ENCODE measurements at places on chromosomes 12 and 14. TPM values are rescaled to one million over a fixed set of nuclear protein-coding genes. Genes with fewer than 3 reads are reported as not detected.

DNA sequence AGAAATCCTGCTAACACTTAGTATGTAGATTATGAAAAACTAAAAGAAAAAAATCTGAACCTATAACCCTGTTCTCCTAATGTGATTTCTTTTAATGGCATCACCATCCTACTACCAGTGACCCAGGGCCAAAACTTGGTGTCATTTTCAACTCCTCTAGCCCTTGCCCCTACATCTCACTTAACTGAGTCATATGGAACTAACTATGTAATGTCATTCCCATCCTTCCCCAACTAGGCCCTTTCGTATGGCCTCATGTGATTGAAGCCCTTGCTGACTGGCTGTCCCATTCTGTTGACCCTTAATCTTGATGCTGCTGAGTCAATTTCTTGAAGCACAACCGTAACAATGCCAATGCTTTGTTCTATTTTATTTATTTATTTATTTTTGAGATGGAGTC is 7.6 kb downstream of the DMAC2L start:
- no peak for DNase-seq

GRCh38 chr14:85342858-85343607 is 186.9 kb upstream of the FLRT2 start:
- no peak for DNase-seq

- no peak for DNase-seq
These were observed 26.3 kb downstream of the RIN3 start for GRCh38 chr14:92539875-92540274.

GRCh38 chr14:23561259-23561658 is 5.2 kb downstream of the THTPA start:
- no peak for DNase-seq

DNA sequence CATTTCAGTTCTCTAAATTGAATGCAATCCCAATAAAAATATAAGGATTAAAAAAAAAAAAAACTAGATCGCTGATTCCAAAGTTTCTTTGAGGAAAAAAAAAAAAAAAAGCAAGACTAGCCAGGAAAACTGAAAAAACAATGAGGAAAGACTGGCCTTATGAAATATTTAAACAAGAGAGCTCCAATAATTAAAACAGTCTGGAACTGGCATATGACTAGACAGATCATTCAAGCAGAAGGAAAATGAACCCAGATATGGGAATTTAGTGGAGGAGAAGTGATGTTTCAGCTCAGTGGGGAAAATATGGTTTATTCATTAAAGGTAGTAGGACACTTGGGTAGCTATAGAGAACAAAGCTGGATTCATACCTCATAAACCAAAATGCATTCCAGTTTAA is 42.0 kb upstream of the TBC1D15 start:
- peak; percentile 9 for DNase-seq

GRCh38 chr14:54890788-54891187 is 11.8 kb downstream of the GCH1 start:
- no peak for DNase-seq

GRCh38 chr14:75859746-75860145 is 122.0 kb downstream of the TGFB3 start:
- no peak for DNase-seq

DNA sequence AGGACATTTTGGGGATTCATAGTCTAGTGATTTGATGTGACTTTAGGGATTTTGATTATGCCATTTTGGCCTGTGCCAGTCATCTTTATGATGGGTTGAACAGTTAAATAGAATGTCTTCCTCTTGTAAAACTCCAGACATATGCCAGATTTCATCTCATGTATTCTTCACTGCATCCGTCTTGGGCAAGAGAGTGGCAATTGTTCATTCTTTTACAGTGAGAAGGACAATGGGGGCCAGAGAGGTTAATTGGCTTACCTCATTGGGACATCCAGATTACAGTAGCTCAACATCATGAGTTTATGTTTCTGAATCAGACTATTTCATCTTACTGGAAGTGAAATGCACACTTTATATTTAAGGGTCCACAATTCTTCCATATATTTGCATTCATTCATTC is 108.2 kb upstream of the SLC38A2 start:
- DNase-seq = no peak

DNA sequence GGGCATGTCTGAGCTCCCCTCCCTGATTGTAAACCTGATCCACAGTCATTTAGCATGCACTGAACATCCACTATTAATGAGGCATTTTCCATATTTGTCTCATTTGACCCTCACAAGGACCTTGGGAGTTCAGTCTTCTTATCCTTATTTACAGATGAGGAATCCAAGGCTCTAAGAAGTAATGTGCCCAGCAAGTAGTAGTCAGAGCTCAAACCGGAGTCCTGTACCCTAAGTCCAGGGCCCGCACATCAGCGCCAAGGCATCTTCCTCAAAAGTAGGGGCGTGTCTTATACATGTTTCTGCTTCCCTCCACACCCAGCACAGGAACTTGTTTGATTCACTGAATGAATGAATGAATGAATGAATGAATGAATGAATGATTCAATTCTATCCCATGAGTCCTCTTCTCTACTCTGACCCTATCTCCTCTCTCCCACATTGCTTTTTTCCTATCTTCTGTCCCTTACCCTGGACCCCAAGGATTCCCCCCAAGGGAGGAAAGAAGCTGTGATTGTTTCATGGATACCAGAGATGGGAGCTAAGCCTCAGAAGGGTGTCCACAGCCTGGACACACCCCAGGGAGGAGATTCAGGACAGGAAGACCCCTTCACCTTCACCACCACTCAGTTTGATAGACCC is 21.8 kb upstream of the KRT8 start:
- no peak for DNase-seq

DNA sequence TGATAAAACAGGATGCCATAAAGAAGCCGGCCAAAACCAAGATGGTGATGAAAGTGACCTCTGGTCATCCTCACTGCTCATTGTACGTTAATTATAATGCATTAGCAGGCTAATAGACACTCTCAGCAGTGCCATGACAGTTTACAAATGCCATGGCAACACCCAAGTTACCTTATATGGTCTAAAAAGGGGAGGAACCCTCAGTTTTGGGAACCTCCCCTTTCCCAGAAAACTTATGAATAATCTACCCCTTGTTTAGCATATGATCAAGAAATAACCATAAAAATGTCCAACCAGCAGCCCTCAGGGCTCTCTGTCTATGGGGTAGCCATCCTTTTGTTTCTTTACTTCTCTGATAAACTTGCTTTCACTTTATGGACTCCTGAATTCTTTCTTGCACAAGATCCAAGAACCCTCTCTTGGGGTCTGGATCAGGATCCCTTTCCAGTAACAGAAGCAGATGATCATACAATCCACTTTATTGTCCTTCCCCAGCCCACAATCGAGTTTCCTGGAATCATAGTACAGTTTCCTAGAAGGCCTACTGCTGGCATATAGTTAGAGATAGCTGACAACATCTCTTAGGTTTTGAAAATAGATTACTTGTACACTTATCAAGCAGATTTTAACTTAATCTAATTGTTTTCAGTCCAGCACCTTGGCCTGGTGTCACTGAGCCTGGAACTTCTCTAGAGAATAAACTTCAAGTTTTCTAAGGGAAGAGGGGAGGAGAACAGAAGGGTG is 266.7 kb upstream of the HMGA2 start:
- peak; percentile 49 for DNase-seq

GRCh38 chr12:47903151-47903611 is 1.6 kb downstream of the VDR start:
- DNase-seq = no peak

DNA sequence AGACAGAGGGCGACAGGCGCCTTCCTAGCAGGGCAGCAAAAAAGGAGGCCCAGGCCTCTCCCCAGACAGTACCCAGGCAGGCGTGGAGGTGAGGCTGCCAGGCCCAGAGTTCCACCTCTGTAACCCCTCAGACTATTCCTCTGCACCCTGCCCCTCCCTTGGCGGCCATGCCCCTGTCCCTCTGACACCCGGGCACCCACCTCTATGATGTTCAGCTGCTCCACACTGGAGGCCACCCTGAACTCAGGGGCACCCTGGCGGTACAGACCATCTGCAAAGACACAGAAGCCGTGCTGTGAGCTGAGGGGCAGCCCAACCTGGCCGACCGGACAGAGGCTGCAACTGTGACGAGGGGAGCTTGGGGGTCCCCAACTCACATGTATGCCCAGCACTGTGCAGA is 20.1 kb downstream of the ARL6IP4 start:
- no peak for DNase-seq

- no peak for DNase-seq
These were observed 279.6 kb downstream of the NUAK1 start for GRCh38 chr12:105858981-105859710.

GRCh38 chr14:50961605-50962221 is 17.4 kb upstream of the PYGL start:
- peak; percentile 67 for DNase-seq

DNA sequence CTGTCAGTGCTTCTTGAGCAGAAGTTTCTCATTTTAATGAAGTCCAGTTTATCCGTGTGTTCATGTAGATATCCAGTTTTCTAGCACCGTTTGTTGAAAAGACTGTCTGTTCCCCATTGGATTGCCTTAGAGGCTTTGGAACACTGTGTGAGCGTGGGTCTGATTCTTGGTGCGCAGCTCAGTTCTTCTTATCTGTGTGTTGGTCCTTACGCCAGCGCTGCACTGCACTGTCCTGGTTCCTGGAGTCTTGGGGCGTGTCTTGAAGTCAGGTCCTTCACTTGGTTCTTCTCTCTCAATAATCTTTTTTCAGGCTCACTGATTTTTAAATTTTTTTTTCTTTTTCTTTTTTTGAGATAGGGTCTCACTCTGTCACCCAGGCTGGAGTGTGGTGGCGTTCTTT is 25.5 kb downstream of the EP400 start:
- DNase-seq = no peak

- no peak for DNase-seq
These were observed 95.7 kb downstream of the ESR2 start for GRCh38 chr14:64198486-64198885.

DNA sequence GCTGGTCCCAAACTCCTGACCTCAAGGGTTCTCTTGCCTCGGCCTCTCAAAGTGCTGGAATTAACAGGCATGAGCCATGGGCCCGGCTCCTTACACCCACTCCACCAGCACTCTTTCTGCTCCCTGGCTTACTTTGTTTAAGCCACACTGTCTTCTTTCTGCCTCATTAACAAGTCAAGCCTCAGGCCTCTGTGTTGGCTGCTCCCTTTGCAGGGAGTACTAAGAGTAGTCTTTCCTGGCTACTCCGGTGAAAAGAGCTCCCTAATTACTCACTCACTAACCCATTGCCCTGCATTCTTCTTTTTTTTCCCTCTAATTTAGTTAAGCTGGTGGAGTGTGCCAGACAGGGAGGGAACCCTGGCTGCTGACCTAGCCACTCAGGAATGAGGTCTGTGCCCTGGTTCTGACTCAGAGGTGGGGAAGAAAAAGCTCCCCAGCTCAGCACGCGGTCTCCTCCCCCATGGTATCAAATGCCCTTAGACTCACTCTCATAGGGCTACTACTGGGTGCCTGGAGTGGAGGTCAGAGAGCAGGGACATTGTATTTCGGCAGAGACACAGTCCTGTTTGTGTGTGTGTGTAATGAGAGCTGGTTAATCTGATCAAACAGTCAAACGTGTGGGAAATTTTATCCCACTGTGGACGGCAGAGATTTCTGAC is 19.8 kb downstream of the GALNT6 start:
- no peak for DNase-seq

DNA sequence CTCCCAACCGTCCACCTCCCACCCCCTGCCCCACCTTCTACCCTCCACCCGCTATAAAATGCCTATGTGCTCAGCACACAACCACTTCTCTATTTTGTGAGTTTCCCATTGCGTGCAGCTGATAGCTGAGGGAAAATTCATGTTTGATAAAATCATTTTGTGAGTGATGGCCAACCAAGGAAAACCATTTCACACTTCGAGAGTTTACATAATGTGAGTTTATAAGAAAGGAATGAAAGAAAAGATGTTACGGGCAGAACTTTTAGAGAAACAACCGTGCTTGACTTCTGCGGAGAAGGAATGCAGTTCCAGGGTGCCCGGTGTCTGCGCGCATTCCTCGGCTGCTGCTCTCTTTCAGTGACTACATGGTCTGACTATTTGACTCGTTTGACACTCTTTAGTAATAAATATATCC is 140.9 kb downstream of the EFCAB11 start:
- DNase-seq = no peak

- DNase-seq = no peak
These were observed 577 bp downstream of the ATG101 start for GRCh38 chr12:52070185-52070925.

- DNase-seq = no peak
These were observed 509 bp downstream of the PLEKHG6 start for GRCh38 chr12:6310771-6311610.

- DNase-seq = no peak
These were observed 29.7 kb upstream of the RAB21 start for GRCh38 chr12:71725011-71725410.

GRCh38 chr12:19893514-19893913 is 454.2 kb downstream of the AEBP2 start:
- DNase-seq = no peak

GRCh38 chr12:113700943-113701342 is 229.3 kb upstream of the LHX5 start:
- no peak for DNase-seq

- no peak for DNase-seq
These were observed 1.8 kb upstream of the FIGNL2 start for GRCh38 chr12:51850081-51850964.

DNA sequence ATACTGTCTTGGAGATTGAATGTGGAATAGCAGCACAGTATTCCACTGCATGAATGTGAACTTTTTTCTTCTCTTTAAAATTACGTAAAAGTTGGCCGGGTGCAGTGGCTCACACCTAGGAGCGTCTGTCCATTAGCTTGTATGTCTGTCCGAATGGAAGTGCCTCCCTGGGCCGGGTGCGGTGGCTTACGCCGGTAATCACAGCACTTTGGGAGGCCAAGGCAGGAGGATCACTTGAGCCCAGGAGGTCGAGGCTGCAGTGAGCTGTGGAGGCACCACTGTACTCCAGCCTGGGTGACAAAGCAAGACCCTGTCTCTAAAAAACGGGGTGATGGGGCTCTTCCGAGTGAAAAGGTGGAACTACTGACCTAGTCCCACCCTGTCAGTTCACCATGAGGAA is 22.6 kb upstream of the VSX2 start:
- DNase-seq = no peak

DNA sequence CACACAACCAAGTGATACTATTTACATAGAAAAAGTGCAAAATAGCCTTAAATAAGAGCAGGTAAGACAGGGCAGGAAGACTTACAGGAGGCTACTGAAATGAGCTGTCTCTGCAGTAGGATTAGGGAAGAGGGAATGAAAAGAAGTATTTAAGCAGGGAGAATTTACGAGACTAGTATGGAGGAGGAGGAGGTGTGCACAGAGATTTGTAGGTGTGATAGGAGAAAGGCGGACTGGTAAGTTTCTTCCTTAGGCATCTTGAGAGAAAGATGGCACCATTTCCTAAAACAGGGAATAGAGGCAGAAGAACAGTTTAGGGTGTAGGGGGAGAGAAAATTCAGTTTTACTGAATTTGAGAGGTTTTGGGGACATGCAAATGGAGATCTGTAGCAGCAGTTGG is 25.7 kb downstream of the DIP2B start:
- DNase-seq = no peak

Gene LMNTD1
- not detected for polyA plus RNA-seq

Gene ADAM20
- 0.12 TPM for polyA plus RNA-seq

Gene ARMH4
- polyA plus RNA-seq = 5.1 TPM

Gene PMEL
- 2.0 TPM for polyA plus RNA-seq

Gene COL2A1
- polyA plus RNA-seq = 6.6 TPM

Gene ST8SIA1
- polyA plus RNA-seq = 11.6 TPM

Gene NTN4
- polyA plus RNA-seq = 40.7 TPM

Gene COQ10A
- polyA plus RNA-seq = 16.4 TPM

Gene SIRT4
- 5.6 TPM for polyA plus RNA-seq

Gene BATF
- polyA plus RNA-seq = 1.0 TPM

Gene PTPRO
- polyA plus RNA-seq = 1.9 TPM

Gene COX8C
- 0.89 TPM for polyA plus RNA-seq

Measured in hindlimb muscle (tissue), 1 donor.